ENCODE measurements at places on chromosomes 6 and 20.

DNA sequence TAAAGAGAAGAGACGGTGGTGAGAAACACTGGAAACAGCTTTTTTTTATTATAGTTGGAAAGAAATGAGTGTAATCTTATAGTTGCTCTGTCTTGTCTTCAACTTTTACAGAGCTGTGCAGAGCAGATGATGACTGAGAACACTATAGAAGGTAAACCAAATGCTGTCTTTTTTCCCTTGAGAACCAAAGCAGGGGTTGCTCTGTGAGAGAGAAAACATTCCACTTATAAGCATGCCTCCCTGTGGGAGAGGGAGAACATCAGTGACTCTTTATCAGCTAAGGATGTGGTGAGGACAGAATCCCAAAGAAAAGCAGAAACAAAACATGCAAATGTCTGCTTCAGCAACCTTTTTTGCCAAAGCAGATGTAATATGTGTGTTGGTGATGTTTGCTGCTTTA is 179.3 kb upstream of the HDDC2 start:
- no peak for DNase-seq

DNA sequence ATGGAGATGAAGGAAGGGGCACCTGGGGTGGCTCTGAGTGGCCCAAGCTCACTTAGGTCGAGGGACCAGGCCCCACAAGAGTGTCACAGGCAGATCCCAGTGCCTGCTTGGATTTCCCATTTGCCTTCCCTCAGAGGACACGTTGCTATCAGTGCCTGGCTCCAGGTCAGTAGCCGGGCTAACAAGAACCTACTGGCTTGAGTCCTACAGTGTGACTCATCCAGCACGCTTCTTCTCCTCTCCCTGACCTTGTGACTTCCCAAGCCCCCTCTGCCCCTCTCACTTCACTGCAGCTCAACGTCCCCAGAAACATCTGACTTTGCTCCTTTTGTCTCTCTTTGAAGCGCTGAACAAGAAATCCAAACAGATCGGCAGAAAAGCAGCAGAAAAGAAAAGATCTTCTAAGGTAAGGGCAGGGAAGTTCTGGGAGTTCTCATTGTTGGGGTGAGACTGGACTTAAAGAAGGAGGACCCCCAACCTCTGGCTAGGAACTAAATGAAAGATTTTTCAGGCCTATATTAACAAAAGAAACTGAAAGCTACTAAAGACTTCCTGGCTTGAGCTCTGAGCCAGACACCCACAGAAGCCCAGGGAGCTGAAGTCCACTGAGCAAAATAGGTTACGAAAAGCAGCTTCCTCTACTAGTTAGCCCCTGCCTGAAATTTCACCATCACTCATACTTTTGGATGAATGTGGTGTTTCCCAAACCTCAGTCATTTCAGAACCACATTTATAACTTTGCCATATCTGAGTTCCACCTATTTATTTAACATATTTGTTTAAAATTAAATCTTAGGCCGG is 21.5 kb downstream of the ASIP start:
- DNase-seq = no peak

- DNase-seq = no peak
These were observed 41.8 kb downstream of the RPRD1B start for GRCh38 chr20:38075161-38075998.

- DNase-seq = no peak
These were observed 189.1 kb downstream of the BMP2 start for GRCh38 chr20:6956574-6956973.

- DNase-seq = no peak
These were observed 51.2 kb downstream of the ORC3 start for GRCh38 chr6:87641065-87641692.

GRCh38 chr20:22106308-22106938 is 401.0 kb downstream of the PAX1 start:
- DNase-seq = peak; percentile 57

- DNase-seq = peak; percentile 24
These were observed 52.7 kb downstream of the FGD2 start for GRCh38 chr6:37058084-37058586.

GRCh38 chr20:4683261-4683660 is 38.4 kb upstream of the PRND start:
- no peak for DNase-seq

DNA sequence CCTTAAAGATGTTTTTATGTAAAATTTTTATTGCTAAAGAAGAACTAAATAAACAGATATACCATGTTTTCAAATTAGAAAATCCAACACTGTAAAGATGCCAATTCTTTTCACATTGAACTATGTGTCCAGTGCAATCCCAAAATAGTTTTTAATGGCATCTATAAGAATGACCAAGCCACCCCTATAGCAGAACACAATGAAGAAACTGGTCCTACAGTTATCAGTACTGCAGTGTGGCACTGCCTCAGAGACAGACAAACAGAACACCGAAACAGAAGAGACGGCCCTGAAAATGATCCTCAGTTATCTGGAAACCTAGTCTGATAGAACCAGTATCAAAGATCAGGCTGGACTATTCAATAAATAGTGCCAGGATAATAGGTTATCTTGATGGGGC is 41.9 kb downstream of the KIF13A start:
- no peak for DNase-seq
